ENCODE measurements at places on chromosomes 7 and 10.

DNA sequence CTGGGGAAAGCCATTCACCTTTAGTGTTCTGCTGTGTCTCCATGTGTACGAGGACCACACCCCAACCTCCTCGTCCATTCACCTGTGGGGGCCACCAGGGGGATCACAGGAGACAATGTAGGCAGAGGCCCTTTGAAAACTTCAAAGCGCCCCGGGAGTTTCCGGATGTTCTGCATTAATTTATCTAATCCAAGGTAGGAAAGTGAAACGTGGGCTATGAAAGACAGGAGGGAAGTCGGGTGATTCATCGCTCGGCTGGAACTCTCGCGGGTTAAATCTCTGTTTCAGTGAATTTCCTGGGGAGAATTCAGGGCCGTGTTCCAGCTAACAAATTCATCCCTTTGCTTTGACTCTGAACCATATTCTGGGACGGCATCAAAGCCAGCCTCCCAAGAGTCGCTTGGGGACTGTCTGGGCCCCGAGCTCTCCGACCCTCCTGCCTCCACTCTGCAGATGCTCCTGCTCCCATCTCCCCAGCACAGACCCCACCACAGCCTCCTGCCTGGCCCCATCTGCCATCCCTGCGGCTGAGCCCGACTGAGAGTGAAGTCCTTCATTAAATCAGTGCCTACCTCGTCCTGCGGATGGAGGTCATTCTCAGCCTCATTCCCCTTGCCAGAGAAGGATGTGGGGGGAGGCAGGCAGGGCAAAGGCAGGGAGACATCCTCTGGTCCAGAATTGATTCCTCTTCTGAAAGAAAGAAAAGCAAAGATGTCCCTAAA, 114.1 kb upstream of the CARD11 start:
- DNase-seq = no peak

- no peak for DNase-seq
Measured at GRCh38 chr10:131890276-131891195, 10.3 kb upstream of the PPP2R2D start.

GRCh38 chr10:113499806-113500205, 53.0 kb upstream of the HABP2 start:
- DNase-seq = no peak

DNA sequence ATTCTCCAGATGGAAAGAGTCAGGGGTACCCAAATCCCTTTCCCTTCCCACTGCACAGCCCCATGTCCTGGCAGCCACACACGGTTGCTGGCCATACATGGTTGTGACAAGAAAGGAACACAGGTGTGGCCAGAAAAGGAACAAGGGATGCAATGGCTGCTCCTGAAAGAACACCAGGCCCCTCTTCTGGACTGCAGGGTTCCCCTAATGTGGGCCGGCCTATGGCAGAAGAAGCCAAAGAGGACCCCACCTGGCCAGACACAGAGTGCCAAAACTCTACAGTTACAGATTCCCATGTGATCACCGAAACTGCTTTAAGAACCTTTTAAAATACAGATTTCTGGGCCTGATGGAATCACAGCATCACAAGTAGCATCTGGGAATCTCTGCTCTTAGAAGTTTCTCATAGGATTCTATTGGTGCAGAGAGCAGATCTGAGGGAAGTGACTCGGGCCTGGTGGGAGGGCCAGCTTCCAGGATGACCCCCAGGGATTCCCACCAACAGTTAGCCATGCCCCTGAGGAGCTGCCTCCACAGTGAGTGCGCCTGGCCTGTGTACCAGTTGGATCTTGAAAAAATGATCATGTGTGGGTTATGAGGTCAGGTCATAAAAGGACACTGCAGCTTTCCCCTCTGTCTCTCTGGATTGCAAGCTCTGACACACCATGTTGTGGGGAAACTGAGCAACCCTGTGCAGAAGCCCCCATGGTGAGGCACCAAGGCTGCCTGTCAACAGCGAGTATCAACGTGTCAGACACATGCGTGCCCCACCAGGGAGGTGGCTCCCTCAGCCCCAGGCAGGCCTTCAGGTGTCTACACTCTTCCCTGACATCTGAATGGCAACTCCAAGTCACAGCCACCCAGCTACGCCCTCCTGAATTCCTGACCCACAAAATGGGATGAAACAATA, 89.6 kb upstream of the LANCL2 start:
- no peak for DNase-seq

- no peak for DNase-seq
Measured at GRCh38 chr7:22005151-22005550, 59.5 kb upstream of the CDCA7L start.

DNA sequence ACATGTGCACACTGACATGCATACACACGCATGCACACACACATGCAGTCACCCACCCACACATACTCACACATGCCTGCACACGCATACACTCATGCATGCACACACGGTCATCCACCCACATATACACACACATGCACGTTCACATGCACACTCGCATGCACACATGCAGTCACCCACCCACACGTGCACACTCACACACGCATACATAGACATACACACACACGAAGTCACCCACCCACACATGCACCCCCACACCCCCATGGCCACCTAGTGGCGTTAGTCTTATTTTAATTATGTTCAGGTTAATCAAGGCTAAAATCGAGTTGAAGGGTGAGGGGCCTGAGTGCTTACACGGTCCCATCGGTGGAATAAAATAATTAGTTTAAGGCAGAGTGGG, 96.8 kb downstream of the DNAJB6 start:
- no peak for DNase-seq

GRCh38 chr7:30880125-30880720, 31.4 kb upstream of the AQP1 start:
- DNase-seq = no peak

- no peak for DNase-seq
Measured at GRCh38 chr10:74223755-74224529, 72.9 kb downstream of the ADK start.

DNA sequence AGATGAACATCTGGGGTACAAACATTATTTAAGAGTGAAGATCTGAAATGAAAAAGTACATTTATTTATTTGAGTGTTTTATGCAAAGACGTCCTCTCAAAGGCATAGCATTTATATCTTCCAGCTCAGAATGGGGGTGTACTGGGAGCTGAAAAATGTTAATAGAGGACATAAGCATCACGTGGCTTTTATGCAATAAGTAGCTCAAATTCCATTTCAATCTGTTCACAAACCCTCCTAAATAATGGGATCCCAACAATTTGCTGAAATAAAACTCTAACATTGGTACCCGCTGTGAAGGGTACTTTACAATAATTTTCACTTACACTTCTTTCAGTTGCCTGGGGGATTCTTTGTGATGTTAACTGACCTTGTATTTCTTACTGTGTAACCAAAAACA, 172.0 kb downstream of the TAX1BP1 start:
- no peak for DNase-seq

DNA sequence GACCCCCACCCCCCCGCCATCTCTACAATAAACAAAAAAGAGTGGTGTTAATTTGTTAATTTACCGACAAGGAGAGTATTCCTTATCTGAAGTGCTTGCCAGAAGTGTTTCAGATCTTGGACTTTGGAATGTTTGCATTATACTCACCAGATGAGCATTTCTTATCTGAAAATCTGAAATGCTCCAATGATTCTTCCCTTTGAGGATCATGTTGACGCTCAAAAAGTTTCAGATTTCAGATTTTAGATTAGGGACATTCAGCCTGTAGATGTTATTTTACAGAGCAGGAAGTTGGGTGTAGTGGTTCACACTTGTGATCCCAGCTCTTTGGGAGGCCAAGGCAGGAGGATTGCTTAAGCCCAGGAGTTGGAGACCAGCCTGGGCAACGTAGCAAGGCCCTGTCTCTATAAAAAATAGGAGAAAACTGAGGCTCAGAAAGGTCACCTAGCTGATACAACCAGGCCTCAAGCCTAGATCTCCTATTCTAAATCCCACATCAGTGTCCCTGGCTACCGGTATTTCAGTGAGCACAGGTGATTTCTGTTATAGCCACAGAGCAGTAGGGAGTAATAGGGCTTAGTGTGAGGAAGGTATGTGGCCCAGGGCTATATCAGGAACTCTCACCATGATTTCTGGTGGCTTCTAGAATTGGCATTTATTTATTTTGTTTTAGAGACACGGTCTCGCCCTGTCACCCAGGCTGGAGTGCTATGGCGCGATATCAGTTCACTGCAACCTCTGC, 35.4 kb downstream of the TMEM120A start:
- no peak for DNase-seq

GRCh38 chr10:35336921-35337823, 863 bp downstream of the CCNY start:
- peak; percentile 43 for DNase-seq

GRCh38 chr7:30178748-30179436, 44.1 kb downstream of the MTURN start:
- DNase-seq = no peak

GRCh38 chr7:12485845-12486244, 82.2 kb upstream of the VWDE start:
- DNase-seq = no peak

GRCh38 chr7:78587443-78588044, 789.0 kb downstream of the PHTF2 start:
- DNase-seq = no peak

- DNase-seq = no peak
Measured at GRCh38 chr10:22479419-22479818, 134.1 kb downstream of the SPAG6 start.

- no peak for DNase-seq
Measured at GRCh38 chr7:95749515-95749914, 22.8 kb upstream of the DYNC1I1 start.

DNA sequence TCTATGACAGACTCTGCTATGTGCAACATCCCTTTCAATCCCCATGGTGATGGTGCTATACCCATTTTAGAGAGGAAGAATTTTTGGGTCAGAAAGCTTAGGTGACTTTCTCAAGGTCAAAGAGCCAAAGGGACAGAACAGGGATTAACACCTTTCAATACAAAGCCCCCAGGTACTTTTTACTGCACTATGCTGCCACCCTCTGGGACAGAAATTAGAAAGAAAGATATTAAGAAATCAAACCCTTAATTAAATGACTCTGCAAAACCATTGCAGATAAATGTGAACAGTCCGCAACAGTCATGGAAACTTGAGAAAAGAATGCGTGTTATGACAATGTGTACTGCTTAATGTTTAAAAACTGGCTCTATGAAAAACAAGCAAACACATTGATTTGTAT, 673.7 kb downstream of the MAGI2 start:
- DNase-seq = no peak

GRCh38 chr10:125557311-125557710, 125.7 kb downstream of the TEX36 start:
- no peak for DNase-seq

- no peak for DNase-seq
Measured at GRCh38 chr7:100722480-100723212, 2.4 kb downstream of the EPO start.

DNA sequence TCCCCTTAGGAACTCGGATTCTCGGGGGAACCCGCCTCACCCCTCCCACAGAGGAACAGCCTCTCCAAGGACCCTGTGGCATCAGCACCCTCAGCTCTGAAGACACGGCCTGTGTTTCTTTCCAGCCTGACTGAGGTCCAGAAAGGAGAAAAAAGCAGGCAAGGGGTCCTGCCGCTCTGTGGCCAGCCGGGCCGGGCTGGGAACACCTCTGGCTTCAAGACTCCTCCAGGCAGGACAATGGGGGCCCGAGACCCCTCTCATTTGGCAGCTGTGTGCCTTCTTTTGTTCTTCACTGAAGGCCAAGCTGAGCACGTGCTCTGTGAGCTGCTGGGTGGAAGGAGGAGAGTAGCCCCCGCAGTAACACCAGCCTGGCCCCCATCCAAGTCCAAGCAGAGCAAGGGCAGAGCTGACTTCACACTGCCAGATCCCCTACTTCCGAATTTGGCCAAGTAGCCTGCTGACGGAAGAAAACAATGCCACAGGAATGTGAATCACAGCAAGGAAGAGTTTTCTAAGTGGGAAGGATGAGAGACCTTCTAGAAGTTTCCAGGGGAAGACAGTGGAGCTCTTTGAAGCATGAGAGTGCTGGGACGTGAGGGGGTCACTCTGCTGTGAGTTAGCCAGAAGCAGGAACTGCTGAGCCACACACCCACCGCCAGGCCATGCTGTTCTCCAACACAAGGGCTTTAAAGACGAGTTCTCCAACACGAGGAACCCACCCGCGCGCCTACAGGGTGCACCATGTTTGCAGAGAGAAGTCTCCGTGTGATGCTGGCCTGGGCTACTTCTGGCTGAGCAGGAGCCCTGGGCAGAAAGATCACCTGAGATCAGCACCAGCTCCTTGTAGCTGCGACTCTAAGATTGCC, 3.1 kb downstream of the CNPY1 start:
- no peak for DNase-seq

DNA sequence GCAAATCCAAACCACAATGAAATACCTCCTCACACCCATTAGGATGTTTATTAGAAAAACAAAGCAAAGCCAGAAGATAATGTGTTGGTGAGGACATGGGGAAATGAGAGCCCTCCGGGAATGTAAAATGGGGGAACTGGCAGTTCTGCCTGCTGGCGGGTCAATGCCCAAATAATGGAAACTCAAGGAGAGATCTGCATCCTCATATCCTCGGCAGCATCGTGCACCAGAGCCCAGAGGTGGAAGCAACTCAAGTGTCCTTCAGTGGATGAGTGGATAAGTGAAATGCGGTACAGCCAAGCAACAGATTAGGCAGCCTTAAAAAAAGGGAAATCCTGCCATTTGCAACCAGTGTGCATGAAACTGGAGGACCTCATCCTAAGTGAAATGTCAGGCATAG, 325.2 kb downstream of the WDR37 start:
- DNase-seq = no peak

DNA sequence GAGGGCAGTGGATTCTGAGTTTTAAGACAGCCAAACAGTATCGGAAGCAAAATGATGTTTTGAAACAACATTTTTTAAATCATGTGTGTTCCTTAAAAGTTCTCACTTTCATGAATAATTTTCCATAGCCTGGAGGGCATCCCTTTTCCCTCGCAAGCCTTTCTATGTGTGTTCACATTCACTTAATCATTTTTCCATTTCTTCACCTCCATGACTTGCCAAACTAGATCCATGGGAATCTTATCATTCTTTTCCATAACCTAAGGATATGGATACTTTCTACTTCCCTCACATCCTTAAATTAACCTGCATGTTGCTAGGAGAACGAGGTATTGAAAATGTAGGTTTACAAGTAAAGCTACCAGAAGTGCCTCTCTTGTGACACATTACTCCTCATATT, 94.2 kb upstream of the NPVF start:
- DNase-seq = no peak

DNA sequence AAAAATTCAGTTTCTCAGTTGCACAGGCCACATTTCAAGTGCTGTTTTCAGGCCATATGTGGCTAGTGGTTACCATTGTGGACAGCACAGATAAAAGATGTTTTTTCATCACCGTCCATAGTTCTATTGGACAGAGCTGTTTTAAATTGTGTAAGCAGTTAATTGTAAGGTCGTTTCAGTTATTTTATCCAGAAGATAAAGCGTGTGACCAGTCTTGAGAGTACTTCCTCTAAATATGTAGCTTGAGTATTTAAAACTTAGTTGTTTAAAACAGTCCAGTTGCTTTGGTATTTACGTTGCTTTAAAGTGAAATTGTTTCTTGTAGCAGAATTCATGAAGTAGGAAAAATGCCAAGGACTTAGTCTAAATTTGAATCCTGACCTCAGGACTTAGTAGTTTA, 66.9 kb downstream of the ZNRF2 start:
- no peak for DNase-seq

GRCh38 chr10:6769704-6770417, 189.8 kb upstream of the PRKCQ start:
- no peak for DNase-seq

All from activated CD4-positive, CD25-positive, alpha-beta regulatory T cell treated with anti-CD3 and anti-CD28 coated beads, Interleukin-2, amount 50 U/mL, for 72 hours (primary cell).